ENCODE measurements at places on chromosomes 1 and 21.

- no peak for DNase-seq
Measured at GRCh38 chr1:22801761-22802160, 91.1 kb downstream of the EPHB2 start.

GRCh38 chr1:203410182-203410900, 59.4 kb upstream of the FMOD start:
- DNase-seq = no peak

GRCh38 chr1:58895559-58896145, 111.8 kb upstream of the JUN start:
- DNase-seq = no peak

DNA sequence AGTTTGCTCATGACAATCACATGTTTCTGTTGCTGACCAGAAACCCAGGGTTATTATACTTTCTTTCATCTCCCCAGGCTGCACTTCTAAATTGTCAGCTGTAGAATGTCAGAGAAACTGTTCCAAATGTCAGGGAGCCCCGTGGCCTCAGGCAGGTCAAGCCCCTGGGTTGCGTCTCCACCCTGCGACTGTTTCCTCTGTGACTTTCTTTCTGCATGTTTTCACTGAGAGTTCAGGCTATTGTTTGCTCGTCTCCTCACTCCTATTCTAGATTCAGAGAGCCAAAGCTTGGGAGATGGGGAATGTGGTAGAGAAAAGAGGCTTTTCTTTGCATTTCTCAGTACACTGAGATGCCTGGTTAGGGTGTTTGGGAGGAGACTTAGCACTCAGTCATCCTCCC, 97.4 kb downstream of the CENPF start:
- DNase-seq = no peak

DNA sequence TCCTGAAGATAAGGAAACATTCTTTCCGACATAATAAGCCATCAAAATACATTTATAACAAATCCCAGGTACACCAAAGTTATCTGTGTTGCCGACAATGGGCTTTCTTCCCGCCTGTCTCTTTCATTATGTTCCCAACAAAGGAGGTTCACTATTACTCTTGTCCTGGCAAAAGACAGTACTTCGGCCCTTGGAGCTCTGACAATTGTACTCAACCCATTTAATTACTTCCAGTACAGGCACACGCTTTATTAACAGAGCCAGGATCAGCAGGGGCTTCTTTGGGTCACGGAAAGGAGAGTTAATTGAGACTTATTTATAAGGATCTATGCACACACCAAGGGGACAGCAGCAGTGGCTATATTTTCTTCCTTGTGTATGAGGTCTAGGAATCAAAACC, 46.6 kb upstream of the DUSP10 start:
- no peak for DNase-seq

- DNase-seq = no peak
Measured at GRCh38 chr1:32249831-32250525, 1.1 kb upstream of the LCK start.

- no peak for DNase-seq
Measured at GRCh38 chr1:15198684-15199083, 45.1 kb downstream of the TMEM51 start.

GRCh38 chr1:28056129-28056925, 32.1 kb downstream of the EYA3 start:
- no peak for DNase-seq

GRCh38 chr1:34907487-34908090, 21.9 kb downstream of the DLGAP3 start:
- no peak for DNase-seq

All from AG08396 (cell line).